ENCODE measurements at places on chromosomes 2 and 18. TPM values are rescaled to one million over a fixed set of nuclear protein-coding genes. Genes with fewer than 3 reads are reported as not detected.

- no peak for DNase-seq
Measured at GRCh38 chr2:132383956-132384355, 32.6 kb upstream of the GPR39 start.

DNA sequence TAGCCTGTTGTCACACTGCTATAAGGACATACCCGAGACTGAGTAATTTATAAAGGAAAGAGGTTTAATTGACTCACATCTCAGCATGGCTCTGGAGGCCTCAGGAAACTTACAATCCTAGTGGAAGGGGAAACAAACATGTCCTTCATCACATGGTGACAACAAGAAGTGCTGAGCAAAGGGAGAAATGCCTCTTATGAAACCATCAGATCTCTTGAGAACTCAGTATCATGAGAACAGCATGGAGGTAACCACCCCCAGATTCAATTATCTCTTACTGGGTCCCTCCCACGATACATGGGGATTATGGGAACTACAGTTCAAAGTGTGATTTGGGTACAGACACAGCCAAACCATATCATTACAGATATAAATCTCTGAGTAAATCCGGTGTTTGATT, 148.7 kb downstream of the PRPF40A start:
- no peak for DNase-seq

LTBP1 gene
- total RNA-seq = 235 TPM

DNA sequence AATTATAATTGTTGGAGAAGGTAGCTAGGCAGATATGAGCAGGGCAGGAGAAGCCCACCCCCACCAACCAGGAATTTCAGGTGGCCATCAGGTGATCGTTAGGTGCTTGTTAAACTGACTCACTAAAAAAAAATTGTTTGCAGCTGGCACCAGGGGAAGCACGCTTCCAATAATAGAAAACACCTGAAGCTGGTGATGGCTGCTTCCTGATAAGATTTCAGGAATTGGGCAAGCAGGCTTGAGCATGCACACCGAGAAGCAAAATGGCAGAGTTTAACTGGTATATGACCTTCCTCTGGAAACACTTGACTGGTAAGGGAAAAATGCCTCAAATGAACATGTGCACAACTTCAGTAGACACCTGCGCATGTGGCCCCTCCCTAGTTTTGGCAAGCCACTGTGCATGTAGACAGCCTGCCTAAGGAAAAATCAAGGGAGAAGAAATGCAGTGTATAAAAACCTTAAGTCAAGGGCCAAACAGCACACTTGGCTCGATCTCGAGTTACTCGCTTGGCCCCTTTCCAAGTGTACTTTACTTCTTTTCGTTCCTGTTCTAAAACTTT, 292.8 kb downstream of the CCDC85A start:
- DNase-seq = no peak
